ENCODE measurements at places on chromosomes 5 and 9.

DNA sequence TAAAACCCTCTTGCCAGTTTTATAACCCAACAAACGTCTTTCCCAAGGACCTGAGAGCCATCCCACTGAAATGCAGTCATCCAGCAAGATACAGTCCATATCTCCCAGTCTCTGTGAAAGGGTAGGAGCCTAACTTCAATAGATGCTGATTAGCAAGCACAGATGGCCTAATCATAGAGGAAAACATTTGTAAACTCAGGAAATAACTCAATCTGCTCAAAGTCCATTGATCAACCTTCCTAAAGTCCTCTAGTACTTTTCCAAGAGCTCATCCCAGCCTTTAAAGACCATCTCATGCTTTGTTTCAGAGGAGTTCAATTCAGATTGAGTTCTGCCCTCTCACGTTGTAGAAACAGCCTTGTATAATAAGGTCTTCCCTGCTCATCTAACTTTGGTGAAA, 324.2 kb downstream of the MRPS30 start:
- no peak for DNase-seq

DNA sequence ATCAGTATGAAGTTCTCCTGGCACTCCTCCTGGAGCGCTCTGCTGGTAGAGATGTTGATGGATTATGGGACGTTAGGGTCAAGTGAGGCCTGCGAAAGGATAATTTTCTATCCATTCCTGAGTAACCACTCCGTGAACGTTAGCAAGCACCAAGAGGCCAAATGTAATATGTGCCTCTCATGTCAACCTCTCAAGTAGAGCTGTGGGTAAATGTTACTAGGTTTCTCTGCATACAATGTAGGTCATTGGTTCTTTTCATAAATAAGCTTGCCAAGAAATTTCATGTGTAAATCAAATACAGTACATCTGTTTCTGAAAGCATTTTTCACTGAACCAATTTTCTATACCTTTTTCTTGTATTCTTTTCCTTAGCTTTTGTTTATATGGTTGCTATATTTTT, 126.3 kb downstream of the KDM4C start:
- DNase-seq, result no peak

- no peak for DNase-seq
These were observed 575.8 kb upstream of the ZNF462 start for GRCh38 chr9:106287091-106287631.

DNA sequence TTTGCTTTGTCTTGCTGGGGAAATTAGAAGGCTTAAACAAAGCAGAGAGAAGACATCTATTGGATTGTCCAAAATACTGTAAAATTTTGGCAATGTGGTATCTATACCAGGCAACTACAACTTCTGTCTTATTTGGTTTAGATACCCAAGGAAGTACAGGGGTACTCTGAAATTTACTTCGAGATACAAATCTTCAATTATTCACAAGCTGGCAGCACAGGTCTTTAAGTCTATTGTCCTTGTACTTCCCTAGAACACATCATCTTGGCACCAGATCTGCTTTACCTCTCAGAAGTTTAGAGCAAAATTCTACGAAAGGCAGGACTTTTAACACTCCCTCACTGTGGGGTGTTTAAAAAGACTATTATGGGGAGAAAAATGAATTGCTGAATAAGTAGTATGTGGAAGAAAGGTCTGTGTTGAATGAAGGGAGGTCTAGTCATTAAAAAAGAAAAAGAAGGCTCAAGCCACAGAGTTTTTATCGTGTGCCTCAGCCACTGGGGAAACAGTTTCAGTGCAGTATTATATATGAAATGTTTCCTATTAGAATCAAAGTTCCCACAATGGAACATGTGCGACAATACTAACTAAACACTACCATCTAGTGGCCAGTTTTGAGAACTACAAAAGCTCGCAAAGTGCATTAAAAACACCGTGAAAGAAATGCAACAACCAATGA, 93.7 kb downstream of the PDE4D start:
- DNase-seq, result no peak

- DNase-seq, result no peak
These were observed 82.9 kb downstream of the ADGRV1 start for GRCh38 chr5:90641528-90641927.

- no peak for DNase-seq
These were observed 107.0 kb downstream of the CDH6 start for GRCh38 chr5:31300501-31300900.

GRCh38 chr9:113719919-113720318, 156.2 kb upstream of the ZNF618 start:
- DNase-seq, result no peak

DNA sequence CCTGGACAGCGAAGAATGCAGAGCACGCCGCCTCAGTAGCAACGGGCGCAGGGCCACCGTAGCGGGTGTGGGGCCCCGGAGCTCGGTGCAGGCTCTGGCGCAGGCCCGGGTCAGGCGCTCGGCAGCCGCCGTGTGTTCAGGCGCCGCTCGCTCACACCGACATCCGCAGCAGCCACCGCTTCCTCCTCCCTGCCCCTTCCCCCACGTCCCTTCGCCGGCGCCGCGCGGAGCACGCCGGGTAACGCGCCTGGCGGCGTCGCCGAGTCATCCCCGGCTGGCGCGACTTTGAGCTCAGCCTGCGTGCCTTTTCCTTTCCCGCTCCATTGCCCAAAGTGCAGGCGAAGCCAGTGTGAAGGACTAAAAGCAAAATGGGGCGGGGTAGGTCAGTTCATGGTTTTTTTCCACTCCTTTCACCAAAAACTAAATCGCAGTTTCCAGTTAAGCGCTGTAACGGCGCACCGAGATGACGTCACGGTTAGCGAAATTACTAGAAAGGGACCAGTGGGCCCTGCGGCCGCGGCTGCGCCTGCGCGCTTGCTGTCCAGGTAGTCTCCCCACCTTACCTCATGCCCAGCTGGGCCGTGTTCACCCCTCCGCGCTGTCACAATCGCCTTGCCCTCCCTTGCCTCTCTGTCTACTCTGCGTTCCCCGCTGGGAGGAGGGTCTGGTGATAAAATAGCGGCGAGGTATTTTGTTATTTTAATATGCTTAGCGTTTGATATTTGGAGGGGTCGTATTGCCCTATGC, at the start of gene UBQLN1:
TSS of gene UBQLN1 (minus strand) at position 191 of the 747 bp plus-strand sequence. CDS start 279 bp downstream, outside the sequence.
- DNase-seq, result peak; percentile 90

- DNase-seq, result no peak
These were observed 253.5 kb upstream of the ATP10B start for GRCh38 chr5:161105525-161105924.

DNA sequence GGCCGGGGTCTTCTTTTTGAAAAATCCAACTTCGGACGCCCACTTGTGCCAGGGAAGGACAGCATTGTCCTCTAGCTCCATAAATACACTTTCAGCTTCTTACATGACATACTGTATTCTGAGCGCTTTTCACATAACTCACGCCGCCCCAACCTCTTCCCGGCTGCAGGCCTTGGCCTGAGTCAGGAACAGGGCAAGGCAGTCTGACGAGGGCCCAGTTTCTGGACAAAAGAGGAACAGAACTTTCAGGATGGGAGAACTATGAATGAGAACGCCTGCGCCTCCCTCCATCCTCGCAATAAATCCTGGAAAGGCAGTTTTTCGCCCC, 650 bp downstream of the DCTN4 start:
- DNase-seq, result no peak

DNA sequence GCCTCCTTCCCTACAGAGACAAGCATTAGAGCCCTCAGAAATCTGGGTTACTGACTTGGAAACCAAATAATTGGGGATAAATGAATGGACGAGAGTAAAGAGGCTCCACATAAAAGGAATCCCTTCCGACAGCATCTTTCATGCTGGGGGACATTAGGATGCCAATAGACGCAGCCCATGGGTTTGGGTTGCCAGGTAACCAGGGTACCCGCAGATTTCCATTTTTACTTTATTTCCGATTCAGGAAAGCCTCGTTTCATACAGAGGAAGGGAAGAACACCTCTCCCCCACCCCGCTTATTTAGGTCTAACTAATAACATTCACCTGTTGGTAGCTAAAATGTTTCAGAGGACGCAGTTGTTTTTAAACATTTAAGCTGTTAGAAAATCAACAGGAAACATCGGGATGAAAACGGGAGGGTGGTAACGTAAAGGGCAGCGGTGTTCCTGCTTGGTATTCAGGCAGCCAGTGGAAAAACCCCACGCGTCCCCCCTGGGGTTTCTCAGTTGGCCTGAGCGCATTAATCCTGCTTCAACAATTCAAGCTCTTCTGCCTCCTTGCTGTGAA, 179.5 kb downstream of the YTHDC2 start:
- no peak for DNase-seq

- peak; percentile 19 for DNase-seq
These were observed 33.7 kb downstream of the HAVCR1 start for GRCh38 chr5:157025093-157025698.

GRCh38 chr5:34656700-34657273, 659 bp downstream of the RAI14 start:
- peak; percentile 18 for DNase-seq

- DNase-seq, result no peak
These were observed 226.5 kb downstream of the CDK5RAP2 start for GRCh38 chr9:120353506-120353905.

- no peak for DNase-seq
These were observed 61.6 kb downstream of the FNBP1 start for GRCh38 chr9:129981180-129981907.

DNA sequence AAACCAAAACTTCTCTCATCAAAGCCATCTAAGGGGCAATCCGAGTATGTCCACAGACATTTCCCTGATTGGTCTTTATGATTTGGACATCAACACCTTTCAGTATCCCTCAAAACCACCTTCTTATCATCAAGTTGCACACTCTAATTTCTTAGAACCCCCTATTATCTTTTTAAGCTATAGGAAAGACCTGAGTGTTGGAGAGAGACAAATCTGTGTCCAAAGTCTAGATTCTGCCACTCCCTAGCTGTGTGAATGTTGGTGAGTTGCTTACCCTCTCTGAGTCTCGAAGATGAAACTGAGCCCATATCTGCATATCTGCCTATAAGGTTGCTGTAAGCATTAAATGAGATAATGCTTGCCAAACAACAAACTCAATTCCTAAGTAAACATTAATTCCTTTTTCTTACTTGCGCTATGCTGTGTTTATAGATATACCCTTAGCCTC, 159.1 kb downstream of the DOCK8 start:
- DNase-seq, result no peak

Measured in stimulated activated CD4-positive, alpha-beta T cell treated with anti-CD3 and anti-CD28 coated beads, Interleukin-4, amount 100 ng/mL, for 1 hour (primary cell).